ENCODE measurements at places on chromosomes 12 and 14.
A peak's percentile ranks its signal among the peaks of the same experiment; 100 is the strongest.

GRCh38 chr14:81192594-81192993, 28.2 kb downstream of the GTF2A1 start:
- no peak for DNase-seq

- DNase-seq, result no peak
These were observed 49.5 kb upstream of the KTN1 start for GRCh38 chr14:55530464-55530863.

DNA sequence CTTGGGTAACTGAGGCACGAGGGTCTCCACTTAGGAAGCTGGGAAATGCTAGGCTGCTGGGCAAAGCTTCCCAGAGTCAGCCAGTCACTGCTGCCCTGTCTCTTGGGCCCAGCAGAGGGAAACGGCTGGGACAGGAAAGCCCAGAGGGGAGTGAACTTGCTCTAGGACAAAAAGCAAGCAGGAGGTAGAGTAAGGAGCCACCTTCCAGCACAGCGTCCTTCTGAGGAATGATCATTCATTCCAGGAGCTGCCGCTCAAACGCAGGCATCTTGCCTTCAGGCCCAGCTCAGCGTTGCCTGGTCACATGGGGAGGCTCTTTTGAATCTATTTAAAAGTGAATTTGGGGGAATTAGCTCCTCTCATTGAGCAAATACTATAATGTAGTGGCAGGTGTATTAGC, 118.6 kb downstream of the CRACR2A start:
- no peak for DNase-seq

GRCh38 chr14:67675219-67675582, 769 bp upstream of the VTI1B start:
- no peak for DNase-seq

DNA sequence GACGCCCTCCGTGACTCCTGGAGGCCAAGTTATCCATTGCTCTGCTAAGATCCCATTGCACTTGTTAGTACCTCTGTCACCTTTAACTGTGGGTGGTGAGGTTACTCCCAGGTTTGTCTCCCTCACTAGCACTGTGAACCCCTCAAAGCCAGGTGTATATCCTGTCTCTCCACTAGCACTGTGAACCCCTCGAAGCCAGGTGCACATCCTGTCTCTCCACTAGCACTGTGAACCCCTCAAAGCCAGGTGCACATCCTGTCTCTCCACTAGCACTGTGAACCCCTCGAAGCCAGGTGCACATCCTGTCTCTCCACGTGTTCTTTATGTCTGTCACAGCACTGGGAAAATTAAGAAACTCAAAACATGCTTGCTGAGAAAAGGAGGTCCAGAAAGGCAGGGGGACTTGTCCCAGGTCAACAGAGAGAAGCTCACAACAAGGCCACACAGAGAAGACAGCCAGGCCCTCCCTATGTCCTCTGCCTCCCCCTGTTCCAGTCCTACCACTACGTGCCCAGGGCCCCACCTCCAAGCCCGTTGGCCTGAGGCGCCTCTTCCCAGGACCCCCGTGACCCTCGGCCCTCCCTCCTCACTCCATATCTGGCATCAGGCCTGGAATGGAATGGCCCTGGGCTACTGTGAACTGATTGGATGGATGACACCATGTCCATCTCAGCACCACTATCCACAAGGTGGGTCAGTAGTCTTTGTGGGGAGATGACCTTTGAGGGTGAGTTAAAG, 26.4 kb upstream of the FKBP4 start:
- DNase-seq, result no peak

DNA sequence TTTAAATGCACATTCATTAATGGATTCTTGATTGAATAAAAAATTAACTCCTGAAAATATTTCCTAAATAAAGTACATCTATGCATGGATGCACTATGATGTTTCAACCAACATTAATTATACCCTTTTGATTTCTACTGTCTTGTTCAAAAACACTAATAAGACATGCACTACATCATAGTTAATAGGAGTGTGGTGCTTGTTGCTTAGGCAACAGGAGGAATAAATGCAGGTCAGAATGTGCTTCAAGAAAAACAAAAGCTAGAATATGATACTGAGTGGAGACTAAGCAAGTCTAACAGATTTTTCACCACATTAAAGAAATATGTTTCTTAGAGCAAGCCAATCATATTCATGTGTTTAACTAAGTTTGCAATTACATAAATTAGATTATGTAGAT, 495.8 kb upstream of the GARIN6 start:
- DNase-seq, result no peak

DNA sequence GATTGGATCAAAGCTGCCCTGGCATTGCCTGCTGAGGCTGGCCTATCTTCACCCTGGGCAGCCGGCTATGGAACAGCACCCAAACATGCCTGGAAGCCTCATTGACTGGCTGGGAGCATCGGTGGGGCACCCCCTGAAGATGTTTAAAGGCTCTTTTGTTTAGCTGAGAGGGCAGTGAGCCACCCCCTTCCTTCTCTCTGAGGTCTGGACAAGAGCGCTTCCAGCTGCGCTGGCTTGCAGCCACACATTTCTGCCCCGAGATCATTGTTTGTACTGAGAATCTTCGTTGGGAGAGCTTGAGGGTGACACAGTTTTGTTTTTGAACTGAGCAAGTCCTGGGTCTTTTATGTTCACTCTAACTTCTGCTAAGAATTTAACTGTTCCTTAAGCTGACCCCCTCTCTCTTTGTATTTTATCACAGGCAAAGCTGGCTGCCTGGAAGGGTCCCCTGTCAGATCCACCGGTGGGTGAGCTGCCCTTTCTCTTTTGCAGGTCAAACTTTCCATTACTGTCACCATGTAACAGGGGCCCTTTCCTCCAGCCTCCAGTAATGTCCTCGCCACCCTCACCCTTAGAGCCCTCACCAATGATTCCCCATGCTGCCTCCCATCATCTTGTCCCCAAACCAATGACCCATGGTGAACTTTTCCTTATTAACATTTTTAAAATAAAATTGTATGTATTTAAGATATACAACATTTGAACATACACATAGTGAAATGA, 212.2 kb downstream of the KIF26A start:
- DNase-seq, result no peak

GRCh38 chr12:123919980-123920360, 52.7 kb downstream of the CCDC92 start:
- DNase-seq, result no peak

DNA sequence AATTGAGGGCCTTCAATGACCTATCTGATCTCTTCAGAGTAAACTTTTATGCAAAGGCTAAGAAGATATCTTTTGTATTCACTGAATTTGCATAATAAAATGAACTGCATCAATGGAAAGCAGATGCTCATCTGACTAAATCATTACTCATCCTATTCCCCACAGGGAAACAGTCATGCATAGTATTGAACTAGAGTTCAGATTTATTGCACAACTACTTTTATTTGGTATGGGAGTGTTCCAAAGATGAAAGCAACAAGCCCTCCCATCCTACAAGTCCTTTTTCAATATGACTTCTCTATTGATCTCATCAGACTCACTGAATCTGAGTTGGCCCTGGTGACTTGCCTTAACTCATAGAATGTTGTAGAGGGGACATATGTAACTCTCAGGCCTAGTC, 159.8 kb downstream of the KITLG start:
- DNase-seq, result peak; percentile 90

DNA sequence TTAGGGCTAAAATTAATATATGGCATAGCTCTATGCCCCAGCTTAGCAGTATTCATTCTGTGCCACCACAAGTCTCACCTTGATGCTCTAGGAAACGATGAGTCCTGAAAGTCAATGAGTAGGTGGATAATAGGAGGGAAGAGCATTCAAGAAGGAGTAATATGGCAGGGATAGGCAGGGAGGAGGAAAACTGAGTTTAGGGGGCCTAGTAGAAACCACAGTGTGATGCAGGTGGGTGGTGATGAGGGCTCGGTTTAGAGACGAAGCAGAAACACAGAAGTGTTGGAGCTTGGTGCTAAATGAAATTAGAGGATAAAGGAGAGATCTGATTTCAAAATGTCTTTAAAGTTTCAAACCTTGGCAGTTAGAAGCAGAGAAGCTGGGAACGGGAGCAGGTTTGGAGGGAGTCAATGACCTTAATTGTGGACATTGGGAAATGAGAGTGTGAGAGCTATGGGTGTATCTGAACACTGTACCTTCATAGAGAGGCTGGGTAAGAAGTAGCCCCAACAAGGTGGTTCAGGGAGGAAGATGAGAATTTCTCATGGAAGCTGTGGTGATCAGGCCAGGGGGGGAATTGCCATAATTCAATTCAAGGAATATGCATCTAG, 144.7 kb upstream of the CPSF6 start:
- no peak for DNase-seq

DNA sequence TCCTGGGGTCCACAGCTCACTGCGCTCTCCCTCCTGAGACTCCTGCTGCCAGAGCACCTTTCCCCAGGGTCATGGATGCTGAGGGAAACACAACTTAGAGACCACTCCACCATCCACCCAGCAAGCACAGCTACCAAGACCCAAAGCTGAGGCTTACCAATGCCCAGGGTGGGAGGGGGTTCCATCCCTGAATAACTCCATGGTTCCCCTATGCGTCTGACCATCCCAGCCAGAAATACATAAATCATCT, 36.3 kb downstream of the DAD1 start:
- no peak for DNase-seq

DNA sequence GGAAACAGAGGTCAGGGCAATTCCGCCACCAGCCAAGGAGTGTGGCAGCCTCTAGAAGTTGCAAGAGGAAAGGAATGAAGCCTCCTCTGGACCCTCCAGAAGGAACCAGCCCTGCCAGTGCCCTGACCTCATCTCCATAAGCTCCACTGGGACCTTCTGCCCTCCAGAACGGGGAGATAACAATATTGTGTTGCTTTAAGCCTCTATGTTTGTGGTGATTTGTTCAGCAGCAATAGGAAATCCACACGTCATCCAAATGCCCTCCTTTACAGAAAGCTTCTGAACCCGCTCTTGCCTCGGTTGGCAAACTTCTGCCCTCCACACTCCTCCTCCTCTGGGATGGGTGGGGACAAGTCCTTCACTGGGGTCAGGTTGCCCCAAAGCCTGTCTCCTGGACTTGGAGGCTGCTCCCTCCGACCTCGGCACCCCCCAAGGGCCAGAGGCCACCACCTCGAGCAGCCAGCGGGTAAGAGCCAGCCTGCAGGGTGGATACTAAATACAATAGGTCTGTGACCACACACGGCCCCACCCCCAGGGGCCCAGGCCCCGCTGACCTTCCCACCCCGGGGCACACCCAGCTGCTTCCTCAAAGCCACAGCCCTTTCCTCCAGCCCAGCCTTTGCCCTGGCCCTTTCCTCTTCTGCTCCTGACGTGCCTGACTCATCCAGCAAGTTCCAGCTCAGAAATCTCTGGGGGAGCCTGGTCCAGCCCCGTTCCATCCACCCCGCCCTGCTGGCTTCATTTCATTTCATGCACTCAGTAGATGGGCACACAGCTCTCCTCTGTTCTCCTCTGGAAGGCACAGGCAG, 58.7 kb upstream of the NCOR2 start:
- peak; percentile 75 for DNase-seq

GRCh38 chr12:57844709-57845477, 1.6 kb downstream of the CTDSP2 start:
- peak; percentile 89 for DNase-seq

DNA sequence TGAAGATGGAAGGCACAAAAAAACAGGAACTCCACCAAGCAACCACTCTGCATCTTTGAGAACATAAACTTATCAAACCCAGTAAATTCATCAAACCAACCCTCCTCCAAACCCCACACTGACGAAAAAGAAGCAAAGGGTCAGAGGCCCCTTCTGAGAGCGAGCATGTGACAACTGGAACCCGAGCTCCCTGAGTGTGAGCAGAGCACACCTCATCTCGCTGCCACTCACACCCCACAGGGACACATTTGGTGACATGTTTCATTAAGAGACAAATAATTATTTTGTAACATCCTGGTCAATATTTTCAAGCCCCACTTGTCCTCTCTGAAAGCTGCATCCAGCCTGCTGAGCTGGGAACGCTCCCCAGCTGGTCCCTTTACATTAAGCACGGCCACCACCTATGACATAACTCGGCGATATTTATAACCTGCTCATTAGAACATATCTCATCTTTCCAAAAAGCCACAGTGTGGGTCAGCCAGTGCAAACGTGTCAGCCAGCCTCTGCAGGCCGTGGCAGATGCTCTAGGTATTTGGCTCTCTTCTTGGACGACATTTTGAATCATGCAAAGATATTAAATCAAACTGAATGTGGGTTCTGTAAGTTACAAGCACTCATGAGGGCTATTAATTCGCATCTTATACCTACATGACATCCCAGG, 120.1 kb downstream of the TTC7B start:
- no peak for DNase-seq

GRCh38 chr12:106455111-106455510, 97.6 kb downstream of the POLR3B start:
- DNase-seq, result no peak

DNA sequence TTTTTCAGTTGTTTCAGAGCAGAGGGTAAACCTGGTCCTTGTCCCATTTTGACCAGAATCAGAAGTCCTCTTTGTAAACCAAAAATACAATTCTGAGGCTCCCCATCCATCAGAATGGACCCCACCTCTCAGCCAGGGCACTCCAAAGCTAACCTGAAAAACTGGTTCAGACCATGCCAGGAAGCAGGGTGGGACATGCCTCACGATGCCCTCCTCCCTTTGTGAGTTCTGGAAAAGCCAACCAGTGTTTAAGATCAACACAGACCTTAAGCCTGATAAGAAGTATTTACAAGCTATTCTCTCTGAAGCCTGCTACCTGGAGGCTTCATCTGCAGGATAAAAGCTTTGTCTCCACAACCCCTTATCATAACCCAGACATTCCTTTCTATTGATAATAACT, 35.4 kb downstream of the TNFAIP2 start:
- DNase-seq, result no peak

DNA sequence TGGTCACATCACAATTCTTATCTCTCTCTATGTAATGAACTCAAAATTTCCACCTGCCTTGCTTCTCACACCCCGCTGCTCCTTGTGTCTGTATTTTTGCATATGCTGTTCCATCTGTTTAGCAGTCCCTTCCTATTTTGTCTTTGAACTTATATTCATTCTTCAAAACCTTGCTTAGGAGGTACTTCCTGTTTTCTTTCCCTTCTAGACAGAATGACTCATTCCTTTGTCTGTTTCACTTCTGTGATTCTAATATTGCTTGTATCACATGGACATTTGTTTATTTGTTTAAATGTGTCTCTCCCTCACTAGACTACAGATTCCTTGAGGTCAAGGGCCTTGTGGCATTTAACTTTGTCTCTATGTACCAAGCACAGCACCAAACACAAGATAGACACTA, 424.2 kb downstream of the ETNK1 start:
- peak; percentile 75 for DNase-seq

- DNase-seq, result peak; percentile 43
These were observed 186.7 kb downstream of the EFCAB11 start for GRCh38 chr14:89767861-89768268.

DNA sequence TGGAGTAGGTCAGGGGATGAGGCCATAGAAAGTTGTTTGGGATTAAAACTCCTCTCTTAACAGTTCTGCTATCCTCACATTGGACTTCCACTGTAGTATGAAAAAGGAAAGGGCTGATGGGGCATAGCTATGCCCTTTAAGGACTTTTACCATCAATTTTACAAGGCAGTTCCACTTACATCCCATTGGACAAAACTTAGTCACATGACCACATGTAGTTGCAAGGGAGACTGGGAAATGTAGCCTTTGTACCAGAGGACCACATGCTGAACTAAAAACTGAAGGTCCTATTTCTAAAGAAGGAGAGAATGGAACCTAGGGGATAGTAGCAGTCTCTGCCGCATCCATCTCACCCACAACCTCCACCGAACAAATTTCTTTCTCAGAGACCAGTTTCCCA, 6.8 kb upstream of the SLC5A8 start:
- no peak for DNase-seq
